ENCODE measurements at places on chromosomes 13 and 19.
A peak's percentile ranks its signal among the peaks of the same experiment; 100 is the strongest.

DNA sequence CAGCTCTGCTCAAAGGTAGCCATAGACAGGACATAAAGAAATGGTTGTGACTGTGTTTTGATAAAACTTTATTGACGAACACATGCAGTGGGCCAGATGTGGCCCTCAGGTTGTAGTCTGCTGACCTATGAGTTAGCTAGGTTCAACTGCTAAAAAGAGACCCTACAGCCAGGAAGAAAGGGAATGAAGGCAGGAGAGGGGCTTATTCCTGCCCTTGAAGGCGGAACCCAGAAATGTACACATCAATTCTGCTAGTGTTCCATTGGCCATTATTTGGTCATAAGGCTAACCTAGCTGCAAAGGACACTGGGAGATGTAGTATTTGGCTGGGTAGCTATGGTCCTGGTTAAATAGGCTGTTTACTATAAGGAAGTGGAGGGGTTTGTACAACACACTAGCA is 18.0 kb downstream of the APBA3 start:
- DNase-seq = no peak

- no peak for DNase-seq
Measured at GRCh38 chr13:46496086-46496485, 56.9 kb upstream of the LRCH1 start.

- no peak for DNase-seq
Measured at GRCh38 chr13:100381595-100382224, 206.9 kb downstream of the GGACT start.

DNA sequence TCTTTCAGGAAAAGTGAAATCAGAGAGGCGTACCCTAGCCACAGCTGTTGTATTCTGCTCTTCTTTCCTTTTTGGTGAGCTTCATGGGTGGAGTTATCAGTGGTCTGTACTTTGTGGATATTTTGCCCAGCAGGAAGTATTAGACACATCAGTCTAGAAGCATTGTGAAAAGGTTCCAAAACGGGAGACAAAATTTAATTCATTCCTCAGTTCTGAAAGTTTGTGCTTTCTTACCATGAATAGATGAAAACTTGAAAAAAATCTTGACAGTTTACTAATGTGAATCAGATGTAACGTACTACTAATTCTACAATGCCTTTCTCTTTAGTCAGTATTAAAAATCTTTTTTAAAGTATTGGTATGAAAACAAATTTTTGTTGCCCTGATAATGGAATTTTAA is 116.8 kb downstream of the DNAJC3 start:
- DNase-seq = no peak

DNA sequence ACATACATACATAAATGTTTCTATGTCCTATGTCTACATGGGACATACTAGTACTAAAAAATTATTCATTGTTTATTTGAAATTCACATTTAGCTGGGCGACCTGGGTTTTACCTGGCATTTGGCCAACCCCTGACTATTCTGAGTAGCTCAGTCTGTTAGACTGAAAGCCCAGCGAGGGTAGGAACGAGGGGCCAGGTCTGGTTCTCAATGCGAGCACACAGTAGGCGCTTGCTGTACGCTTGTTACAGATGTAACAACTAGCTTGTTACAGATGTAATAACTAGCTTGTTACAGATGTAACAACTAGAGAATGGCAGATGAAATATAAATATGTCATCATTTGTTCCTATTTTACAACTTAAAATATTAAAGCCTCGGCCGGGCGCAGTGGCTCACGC is 920 bp upstream of the ANO8 start:
- DNase-seq = no peak

DNA sequence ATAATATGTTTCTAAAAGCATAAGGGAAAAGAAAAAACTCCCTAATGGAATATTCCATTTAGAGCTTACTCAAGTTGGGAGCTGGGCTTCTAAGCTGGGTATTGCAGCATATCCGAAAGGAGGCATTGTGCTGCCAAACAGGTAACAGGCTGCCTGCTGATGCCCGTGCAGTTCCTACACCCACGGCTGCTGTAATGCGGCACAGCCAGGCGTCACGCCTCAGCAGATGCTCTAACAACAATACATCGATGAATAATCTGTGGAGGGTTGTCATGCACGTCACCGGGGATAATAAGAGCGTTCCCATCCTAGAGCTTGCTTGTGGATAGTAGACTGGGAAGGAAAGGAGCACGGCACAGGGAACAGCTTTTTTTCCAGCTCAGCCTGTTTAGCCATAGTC is 1582.1 kb upstream of the SLC10A2 start:
- no peak for DNase-seq

- DNase-seq = no peak
Measured at GRCh38 chr19:46240693-46241092, 11.2 kb downstream of the IGFL1 start.

DNA sequence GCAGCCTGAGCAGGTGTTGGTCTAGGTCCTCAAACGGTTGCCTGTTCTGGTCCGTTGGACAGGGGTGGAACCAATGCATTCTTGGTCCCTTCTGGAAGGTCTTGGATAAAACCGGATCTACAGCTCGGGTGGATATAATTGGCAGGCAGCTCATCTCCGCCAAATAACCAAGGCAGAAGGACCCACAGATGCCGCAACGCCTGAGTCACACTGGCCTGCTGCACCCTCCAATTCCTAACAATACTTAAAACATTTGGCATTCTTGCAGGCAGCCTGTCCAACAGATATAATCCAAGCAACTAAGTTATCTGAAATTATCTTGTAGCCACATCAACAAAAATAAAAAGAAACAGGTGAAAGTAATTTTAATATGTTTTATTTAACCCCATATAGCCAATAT is 59.0 kb upstream of the FGF14 start:
- DNase-seq = no peak

- DNase-seq = peak; percentile 1
Measured at GRCh38 chr19:45045671-45046353, 7.0 kb downstream of the CLASRP start.

DNA sequence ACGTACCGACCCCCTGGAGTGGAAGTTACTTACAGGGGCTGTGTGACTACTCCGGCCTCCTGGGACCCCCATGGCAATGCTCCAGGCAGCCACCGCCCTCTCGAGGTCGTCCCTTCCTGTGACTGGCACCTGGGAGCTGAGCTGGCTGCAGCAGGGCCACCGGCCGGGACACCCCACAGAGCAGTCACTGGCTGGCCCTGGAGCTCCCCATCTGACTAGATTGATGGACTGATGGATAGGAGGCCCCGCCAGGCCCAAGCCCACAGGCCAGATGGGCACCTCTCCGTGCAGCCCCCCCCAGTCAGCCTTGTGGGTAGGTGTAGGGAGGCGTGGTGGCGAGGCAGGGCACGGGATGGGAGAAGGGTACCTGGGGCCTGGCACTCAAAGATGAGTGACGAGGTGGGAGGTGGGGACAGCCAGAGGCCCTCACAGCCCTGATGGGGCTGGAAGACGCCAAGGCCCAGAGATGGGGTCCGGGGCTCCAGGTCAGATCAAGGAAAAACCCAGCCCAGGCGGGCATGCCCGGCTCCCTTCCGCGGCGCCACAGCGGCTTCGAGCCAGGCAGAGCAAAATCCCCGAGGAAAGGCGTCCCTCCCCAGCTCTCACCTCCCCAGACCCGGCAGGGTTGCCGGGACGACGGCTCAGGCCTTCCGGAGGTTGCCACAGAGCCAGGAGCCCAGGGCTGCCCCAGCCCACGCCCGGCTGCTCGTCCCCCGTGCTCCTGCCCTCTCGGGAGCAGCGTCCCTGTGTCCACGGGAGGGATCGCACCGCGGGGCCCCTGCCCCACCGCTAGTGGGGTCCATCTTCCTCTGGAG is 8.4 kb downstream of the SLC39A3 start:
- no peak for DNase-seq

- no peak for DNase-seq
Measured at GRCh38 chr19:35457173-35457572, 9.1 kb downstream of the FFAR2 start.

- DNase-seq = peak; percentile 87
Measured at GRCh38 chr13:73767191-73767741, 366.9 kb downstream of the KLF12 start.

DNA sequence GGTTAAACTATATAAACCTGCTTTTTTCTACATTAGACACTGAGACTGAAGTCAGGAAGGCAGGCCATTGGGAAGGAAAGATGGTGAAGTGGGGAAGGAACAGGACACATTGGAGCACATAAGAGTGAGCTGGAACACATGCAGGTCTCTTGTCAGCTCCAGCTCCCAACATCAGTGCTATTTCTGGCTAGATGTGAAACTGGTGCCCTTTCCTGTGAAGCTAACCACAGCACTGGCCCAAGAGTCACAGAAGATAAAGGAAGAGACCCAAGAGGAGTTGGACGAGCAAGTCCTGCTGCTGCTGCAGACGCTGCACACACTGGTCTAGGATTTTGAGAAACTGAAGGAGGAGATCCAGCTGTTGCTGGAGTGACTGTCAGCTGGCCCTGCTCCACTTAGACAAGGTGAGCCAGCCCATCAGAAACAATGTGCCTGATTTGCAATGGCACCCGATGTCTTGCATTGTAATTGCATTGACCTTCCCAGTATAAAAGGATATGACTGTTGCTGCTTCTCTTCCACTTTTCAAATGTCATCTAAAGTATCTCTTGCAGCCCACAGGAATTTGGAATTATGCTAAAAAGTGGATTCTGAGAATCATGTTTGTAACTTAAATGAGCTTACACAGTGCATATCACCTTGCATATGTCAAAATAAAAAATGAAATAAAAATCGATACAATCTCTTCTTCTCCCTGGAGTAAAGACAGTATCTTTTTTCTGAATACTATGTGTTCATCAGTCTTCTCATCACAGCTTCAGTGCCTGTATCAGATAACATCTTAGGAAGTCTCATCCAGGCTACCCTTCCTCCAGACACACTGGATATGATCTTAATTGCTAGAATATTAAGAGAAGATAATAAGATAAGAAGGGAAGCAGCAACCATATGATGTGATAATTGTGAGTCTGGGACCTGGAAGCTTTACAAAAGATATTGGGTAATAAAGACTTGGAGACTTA is 230.7 kb upstream of the SPRY2 start:
- no peak for DNase-seq

GRCh38 chr13:47661076-47661475 is 340.0 kb downstream of the SUCLA2 start:
- no peak for DNase-seq

- no peak for DNase-seq
Measured at GRCh38 chr13:65606622-65607021, 1623.5 kb downstream of the PCDH9 start.

- DNase-seq = no peak
Measured at GRCh38 chr19:57803265-57803593, 11.5 kb downstream of the ZNF552 start.

DNA sequence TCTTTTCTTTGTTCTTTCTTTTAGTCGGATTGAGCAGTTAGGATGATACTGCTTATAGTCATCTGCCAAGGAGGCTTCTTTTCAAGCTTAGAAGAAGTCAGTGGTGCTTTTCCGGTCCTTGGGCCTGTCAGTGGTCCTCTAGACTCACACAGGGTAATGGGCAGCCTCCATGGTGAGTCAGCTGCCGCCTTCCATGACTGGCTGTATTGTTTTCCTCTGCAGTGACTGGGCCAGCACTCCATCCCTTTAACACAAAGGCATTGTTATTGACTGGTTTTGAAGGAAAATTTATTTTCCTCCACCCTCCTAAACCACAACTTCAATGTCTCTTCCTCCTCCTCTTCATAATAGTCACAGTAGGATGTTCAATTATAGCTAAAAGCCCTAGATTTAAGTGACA is 47.1 kb upstream of the CNMD start:
- DNase-seq = peak; percentile 61

DNA sequence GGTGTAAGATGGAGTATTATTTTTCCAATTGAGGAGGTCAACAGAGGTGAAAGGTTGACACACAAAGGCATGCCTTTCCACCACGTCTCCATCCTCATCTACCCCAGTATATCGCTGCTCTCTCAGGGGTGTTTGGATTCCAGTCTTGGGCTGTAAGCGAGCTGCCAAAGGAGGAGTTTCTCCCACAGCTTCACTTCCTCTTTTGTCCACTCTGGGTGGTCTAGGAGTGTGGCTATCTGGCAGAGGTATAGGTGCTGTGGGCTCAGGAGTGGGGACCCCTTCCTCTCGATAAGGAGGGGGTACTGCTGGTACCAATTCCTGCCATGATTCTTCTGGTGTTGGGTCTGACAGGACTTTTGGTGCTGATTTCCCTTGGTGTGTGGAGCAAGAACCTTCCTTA is 39.4 kb downstream of the ZNF846 start:
- DNase-seq = no peak

DNA sequence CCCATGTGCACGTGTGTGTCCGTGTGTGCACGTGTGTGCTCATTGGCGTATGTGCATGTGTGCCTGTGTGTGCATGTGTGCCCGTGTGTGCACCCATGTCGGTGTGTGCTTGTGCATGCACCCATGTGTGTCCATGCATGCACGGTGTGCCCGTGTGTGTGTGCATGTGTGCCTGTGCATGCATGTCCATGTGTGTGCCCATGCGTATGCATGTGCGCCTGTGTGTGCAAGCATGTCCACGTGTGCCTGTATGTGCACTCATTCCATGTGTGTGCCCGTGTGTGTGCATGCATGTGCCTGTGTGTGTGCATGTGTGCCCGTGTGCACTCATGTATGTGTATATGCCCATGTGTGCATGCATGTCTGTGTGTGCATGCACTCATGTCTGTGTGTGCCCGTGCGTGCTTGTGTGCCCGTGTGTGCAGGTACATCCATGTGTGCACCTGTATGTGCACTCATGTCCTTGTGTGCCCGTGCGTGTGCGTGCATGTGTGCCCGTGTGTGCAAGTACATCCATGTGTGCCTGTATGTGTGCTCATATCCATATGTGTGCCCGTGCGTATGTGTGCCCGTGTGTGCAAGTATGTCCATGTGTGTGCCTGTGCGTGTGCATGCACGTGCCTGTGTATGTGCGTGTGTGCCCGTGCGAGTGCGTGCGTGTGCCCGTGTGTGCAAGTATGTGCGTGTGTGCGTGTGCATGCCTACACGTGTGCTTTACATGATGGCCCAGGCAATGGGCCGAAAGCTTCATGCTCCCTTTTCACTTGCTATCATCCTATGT is 21.6 kb upstream of the MATK start:
- DNase-seq = no peak

GRCh38 chr13:98664510-98664909 is 87.6 kb upstream of the STK24 start:
- no peak for DNase-seq

- DNase-seq = no peak
Measured at GRCh38 chr19:19696386-19696785, 27.7 kb downstream of the ZNF101 start.

- DNase-seq = no peak
Measured at GRCh38 chr13:54599413-54599812, 1570.8 kb downstream of the OLFM4 start.

- DNase-seq = no peak
Measured at GRCh38 chr13:110770678-110771077, 57.2 kb downstream of the ING1 start.

All from NCI-H1417 (cell line).